ENCODE measurements at places on chromosomes 5 and 9.

DNA sequence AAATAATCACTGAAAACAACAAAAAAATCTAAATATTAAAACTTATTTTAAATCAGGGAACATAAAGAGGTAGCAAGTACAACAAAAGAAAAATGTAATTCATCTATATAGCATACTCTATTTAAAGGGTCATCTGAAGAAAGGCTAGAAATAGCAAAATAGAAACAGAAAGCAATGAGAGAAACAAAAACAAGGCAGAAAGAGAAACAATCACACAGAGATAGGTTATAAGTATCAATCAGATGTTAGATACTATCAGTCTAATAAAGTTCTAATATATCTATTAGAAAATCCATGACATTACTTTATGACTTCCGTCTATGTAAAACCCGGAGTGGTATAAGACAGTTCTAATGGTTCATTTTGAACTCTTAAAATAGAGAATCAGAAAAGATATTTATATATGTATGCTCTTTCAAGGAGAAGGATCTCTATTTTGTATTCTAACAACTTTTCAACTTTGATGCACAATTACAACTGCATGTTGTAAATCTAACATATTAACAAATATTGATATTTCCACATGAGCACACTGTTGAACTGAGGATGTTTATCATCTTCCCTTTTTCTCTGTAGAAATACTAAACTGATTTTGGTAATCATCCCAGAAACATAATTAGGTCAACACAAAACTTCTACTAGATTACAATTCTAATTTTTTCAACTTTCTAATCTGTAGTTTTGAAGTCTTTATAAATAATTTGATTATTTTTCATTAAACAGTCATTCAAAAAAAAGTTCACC is 15.8 kb downstream of the RICTOR start:
- DNase-seq = no peak

DNA sequence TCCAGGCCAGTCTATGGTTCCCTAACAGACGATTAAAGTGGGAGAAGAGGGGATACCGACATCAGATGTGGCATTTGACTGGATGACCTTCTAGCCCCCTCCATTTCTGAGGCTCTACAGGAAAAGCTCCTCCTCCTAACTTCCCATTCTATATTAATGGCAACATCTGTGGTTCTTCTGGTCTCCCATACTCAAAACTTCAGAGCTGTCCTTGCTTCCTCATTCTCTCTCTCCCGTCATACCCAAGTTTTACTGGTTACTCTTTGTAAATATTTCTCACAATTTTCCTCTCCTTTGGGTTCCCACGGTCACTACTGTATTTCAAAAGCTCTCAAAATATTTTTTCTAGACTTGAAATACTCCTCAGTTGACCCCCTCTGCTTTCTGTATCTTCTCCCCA is 36.0 kb upstream of the IL7R start:
- no peak for DNase-seq

DNA sequence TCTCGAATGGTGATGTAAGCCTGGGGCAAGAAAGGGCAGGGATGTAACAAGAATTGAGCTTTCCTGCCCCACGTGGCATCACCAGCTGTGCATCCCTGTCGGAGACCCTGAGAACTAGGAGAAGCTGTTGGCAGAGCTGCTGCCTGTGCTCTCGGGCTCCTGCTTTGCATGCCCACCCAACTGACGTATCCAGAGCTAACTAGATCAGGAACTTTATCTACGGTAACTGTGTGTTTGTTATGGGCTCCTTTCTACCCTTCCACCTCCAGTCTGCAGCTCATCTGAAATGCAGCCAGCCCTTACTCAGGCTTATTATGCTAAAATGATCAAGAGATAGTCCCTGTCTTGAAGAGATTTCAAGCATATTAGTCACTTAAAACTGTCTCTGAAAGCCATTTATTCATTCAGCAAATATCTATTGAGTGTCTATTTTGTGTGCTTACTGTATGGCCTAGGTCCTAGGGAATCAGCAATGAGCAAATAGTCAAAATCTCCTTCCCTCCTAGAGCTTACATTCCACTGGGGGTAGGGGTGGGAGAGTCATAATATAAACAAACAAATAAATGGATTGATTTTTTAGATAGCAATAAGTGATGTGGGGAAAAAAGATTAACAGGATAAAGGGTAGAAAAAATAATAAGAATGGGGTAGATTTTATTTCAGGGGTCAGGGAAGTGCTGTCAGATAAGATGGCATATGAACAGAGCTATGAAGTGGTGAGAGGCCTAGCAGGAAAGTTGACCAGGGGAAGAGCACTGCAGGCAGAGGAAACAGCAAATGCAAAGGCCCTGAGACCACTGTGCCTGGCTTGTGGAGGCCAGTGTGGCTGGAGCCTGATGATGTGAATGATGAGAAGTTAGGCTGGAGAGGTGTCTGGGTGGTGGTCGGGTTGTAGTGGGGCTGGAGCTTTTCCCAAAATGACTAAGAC is 118.2 kb downstream of the GALNT10 start:
- DNase-seq = no peak

GRCh38 chr5:38921174-38921573 is 75.4 kb downstream of the OSMR start:
- no peak for DNase-seq

- DNase-seq = no peak
These were observed 78.1 kb downstream of the C7 start for GRCh38 chr5:40987349-40987748.

GRCh38 chr5:153517241-153517611 is 26.8 kb downstream of the GRIA1 start:
- no peak for DNase-seq

DNA sequence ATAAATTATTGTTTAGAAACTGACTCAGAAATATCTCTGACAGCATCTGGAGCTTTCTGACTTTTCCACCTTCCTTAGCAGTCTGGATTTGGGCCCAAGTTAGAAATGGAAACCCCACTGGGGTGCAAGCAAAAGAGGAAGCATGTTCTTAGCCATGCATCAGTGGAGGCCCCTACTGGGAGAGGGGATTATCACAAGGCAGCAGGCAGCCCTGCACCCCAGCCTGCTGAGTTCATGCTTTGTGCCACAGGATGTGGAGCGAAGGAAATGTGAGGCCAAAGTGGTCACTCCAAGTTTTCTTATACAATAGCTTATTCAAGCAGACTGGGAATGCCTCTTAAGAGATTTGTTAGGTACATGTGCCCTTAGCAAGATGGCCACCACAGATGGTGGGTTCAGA is 146.5 kb upstream of the TLX3 start:
- DNase-seq = no peak

DNA sequence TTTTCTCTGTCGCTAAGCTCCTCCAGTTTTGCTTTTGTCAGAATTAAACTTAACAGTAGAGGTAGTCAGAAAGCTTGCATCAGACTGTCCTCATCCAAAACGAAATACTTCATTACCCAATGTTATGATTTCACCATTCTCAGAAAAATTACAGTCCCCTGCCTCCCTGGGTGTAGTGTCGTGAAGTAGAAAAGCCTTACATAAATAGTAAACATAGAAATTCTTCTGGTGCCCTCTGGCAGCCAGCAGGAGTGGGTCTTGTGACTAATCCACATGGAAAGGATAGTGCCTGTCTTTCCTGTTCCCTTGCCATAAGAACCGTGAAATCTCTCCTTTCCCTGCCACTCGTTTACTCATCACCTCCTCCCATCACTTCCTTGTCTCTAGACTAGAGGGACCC is 230.6 kb downstream of the GNA14 start:
- DNase-seq = no peak

DNA sequence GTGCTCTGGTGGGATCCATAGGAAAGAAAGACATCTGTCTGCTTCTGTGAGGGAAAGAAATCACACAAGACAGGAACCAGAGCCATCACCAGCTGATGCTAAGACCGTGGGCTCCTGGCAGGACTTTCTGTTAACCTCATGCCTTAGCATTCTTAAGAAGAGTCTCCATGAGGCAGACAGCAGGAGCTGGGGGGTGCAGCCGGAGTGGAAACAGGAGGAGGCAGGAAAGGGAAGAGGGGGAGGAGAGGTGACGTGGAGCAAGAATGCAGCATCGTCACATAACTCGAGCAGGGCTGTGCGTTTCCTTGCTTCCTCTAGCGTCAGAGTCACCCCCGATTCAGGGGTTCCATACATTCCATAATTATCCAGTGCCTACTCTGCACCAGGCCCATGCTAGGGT is 53.6 kb downstream of the ERGIC1 start:
- no peak for DNase-seq

DNA sequence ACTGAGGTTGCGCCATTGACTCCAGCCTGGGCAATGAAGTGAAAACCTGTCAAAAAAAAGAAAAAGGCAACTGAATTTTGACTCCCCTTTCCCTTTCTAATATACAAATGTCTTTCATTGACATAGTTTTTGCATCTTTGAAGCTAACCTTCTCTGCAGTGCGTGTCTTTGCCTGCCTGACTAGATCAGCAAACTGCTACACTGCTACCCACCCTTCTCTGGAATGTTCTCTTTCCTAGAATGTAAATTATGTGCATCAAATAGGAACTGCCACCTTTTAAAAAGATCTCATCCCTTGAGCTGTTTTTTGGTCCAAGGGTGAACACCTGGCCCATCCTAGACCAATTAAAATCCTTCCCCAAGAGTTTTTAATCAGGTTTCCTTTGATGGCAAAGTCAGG is 127.6 kb downstream of the SLC28A3 start:
- DNase-seq = no peak

GRCh38 chr5:107340631-107341030 is 330.1 kb downstream of the EFNA5 start:
- no peak for DNase-seq

DNA sequence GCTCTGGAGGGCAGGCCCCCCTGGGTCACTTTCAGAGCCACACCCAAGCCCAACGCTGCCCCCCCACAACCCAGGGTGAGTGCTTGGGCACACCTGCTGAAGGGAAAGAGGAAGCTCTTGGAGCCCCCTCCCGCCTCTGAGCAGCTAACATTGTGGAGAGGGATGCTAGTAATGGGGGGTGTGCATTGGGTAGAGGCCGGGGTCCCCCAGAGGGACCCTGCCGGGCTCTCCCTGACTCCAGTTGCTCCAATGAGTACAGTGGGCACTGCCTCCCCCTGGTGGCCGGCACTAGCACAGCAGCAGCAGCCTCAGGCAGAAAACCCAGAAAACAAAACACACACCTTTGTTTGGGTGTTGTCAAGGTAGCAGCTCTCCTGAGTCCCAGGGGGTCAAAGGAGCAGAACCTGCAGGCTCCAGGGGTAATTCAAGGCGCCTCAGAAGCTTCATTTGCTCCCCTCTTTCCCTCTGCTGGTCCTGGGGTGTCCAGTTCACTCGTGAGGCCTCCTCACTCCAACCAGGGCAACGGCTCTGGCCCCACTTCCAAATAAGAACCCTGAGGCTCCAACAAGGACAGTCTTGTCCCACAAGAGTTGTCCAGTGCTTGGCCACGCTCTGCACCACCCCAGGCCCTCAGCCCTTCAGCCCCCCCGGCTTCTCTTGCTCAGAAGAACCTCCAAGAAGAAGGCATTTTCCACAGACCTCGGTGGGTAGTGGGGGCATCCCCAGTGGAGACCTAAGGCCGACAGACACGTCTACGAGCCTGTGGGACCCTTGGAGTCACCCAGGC is 16.1 kb downstream of the GBGT1 start:
- DNase-seq = peak; percentile 64

- DNase-seq = peak; percentile 5
These were observed at the start of gene SH3RF2 for GRCh38 chr5:145936401-145937131. Gene SH3RF2, plus strand, starts transcription at chr5:145936578. Its CDS starts 1,351 bp downstream, at chr5:145937929.
